ENCODE measurements at places on chromosomes 3 and 15.

- no peak for DNase-seq
Observed at GRCh38 chr3:171986757-171987518, 52.4 kb upstream of the FNDC3B start.

GRCh38 chr15:85109333-85109732 lies 127.7 kb downstream of the PDE8A start:
- no peak for DNase-seq

- no peak for DNase-seq
Observed at GRCh38 chr3:32436816-32437189, 45.1 kb downstream of the CMTM7 start.

GRCh38 chr3:193716150-193716549 lies 123.1 kb downstream of the OPA1 start:
- no peak for DNase-seq

DNA sequence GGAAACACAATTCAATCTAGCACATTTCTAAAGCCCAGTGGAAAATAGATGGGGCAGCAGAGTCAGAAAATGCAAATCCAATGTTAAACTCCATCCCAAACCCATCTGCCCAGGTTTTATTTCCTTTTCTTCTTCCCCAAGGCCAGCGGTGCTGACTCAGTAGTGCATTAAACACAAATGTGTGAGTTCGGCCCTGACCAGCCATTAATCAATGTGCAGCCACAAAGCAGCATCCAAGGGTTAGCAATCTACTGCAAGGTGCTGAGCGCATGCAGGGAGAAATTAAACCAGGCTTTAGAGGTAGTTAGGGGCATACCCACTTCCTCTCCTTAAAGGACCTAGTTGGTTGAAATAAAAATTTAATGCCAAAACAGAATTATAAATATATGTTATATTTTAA lies 583.3 kb upstream of the PPP2R3A start:
- DNase-seq = no peak

- no peak for DNase-seq
Observed at GRCh38 chr3:136149667-136150066, 46.5 kb downstream of the MSL2 start.

- no peak for DNase-seq
Observed at GRCh38 chr3:4551051-4551711, 58.0 kb downstream of the ITPR1 start.

GRCh38 chr3:117278424-117279190 lies 569.0 kb downstream of the TUSC7 start:
- DNase-seq = no peak

- DNase-seq = no peak
Observed at GRCh38 chr15:35477312-35478262, 68.4 kb downstream of the DPH6 start.

DNA sequence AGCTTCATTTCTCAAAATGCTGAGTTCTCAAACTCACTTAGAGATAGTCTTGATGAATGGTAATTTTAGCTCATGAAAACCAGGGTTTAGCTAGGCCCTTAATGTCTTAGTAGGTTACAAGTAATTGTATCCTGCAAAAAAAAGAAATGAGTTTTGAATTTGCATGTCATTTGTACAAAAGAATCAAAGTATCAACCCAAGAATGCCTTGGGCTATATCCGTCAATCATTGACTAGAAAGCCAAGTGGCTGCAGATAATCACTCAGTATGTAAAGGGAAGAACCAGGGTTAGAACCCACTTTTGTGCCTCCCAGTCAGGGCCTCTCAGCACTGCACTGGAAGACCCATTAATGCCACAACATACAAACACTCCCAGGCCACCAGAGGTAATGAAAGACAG lies 427.6 kb upstream of the MDFIC2 start:
- no peak for DNase-seq

GRCh38 chr3:139130390-139131140 lies 85.9 kb upstream of the PRR23C start:
- DNase-seq = no peak

GRCh38 chr3:10364806-10365205 lies 43.9 kb upstream of the SEC13 start:
- no peak for DNase-seq

DNA sequence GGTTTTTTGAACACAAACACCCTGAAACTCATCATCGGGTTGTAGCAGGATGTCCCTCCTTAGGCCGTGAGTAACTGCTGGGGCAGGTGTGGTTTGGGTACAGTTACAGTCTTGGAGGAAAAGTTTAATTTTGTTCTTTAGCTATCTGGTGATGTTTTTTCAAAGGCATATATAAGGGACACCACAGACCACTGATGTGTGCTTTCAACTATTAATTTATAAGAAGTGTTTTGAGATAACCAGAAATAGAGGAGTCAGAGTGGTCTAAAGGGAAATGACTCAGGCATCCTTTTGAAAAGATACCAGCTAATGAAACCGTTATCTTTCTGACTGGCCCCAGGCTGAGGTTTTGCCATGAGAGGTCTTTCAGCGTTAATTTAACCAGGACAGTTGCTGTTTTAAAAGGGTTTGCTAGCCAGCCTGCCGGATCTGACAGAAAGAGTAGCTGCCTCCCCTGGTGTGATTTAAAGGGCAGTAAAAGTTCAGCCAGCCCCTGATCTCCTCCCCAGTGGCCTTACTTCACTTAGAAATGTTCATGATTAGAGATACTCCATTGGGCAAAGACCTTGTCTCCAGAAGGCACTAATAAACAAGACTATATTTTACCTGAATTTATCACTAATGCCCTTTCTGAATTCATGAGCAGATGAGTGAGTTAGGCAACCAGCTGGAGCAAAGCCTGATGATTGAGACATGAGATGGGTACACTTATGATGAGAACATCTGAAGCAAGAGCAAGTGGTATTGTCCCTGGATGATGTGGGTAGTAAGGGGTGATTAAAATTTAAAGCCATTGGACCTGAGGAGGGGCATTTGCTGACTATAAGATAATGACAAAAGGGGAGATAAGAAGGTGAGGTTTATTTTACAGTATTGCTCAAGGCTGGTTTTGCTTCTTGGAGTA lies 482.5 kb upstream of the TBL1XR1 start:
- no peak for DNase-seq

GRCh38 chr3:160667452-160667851 lies 9.5 kb upstream of the ARL14 start:
- DNase-seq = no peak

DNA sequence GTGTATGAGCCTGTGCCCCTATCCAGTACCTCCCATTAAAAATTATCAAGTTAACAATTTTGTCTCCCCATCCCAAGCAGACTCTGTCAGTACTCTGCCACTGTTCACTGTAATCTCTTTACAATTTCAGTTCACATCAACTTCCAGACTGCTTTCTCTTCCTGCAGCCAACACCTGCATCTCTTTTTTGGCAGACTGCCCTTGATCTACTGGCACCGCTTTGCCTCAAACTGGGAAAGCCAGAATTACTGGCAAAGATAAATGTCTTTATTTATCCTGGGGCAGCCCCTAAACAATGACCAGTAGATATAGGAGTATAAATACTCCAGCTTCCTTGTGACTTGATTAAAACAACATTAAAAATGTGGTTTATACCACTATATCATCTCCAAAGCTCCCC lies 494.1 kb downstream of the ZNF385D start:
- DNase-seq = no peak

DNA sequence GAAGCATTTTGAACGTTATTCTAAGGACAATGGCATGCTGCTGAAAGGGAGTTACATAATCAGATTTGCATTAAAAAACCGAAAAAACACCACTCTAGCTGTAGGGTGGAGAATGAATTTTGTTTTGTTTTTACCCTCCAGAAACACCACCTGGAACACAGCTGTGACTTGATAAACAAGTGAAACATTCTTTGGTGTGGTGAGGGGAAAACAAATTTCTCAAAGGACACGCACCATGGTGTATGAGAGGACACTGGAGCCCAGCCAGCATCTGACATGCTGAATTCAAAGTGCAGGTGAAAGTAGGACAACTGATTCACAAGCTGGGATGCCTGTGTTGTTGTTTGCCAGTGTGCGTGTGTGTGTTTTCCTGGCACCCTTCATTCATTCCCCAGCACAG lies 554.5 kb upstream of the TBL1XR1 start:
- DNase-seq = no peak

DNA sequence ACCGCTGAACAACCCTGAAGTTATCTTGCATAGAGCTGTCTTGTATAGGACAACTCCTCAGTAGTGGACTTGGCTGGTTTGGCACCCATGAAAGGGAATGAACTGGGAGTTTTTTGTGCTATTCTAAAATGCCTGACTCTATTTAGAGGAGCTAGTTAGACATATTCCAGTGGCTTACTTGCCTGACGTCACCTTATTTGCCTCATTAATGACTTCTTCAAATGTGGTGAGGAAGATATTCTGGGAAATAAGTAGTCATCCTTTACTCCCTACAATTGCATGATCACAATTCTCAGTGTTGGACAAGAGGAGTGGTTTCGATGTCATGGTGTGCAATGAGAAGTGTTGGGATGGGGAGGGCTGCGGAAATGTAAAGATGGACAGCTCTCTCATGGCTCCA lies 509.2 kb upstream of the MDFIC2 start:
- DNase-seq = no peak

DNA sequence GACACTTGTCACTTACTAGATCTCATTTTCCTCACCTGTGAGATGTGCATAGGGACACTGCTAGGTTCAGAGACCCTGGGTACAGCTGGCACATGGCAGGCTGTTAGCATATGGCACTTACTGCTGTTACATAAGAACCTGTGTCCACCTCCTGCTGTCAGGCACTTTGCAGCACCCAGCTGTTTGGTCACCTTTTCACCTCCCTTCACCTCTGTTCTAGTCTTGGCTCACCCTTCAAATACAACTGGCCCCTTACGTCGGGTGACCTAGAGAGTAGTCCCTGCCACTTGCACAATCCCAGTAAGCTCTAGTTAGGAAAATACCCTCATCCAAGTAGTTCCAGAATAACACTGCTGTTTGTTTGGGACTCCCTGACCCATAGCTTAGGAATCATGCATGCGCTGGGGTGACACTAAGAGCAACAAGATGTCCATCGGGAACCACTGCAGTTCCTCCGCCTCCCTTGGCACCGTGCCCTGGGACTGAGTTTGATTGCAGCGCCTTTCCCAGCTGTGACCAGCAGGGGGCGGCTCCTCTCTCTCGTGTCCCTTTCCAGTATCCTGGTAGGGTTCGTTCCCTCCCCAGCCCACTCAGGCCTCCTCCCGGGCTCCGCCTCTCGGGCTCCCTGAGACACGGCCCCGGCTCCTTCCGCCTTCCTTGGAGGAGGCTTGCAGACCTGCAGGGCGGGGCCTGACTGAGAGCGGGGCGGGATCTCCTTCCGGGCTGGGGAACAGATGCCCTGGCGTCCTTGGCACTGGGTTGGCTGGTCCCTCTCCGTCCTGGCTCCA lies 78.6 kb downstream of the ABHD5 start:
- DNase-seq = peak; percentile 95

DNA sequence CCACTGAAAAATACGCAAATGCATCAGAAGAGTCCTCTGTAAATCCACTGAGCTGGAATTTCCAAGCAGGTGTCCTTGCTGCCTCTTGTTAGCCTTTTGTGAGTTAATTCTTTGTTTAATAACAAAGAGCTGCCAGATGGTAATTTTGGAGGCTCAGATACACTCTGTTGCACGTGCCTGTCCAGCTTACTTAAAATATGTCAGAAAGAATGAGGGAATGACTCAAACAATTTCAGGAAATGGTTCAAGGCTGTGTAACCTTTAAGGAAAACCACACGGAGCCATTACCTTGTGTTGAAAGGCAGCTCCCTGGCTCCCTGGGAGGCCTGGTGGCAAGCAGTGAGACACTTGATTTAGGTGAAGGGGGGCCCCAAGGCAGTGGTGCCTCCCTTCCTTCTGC lies 302.2 kb upstream of the CTDSPL start:
- DNase-seq = no peak

DNA sequence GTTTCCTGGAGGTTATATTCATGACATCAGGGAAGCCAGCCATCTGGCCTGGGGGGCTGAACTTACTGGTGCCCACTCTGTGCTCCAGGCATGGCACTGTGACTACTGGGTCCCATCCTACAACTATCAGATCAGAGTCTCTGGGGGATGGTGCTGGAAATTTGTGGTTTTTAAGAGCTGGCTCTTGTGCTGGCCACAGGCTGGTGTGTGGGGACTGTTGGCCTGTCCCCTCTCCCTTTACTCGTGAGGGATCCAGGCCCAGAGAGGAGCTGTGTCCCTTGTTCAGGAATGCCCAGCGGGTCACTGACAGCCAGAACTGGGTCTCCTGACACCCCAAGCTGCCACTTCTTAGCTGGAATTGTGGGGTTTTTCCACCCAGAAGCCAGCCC lies 44.5 kb upstream of the SEC22A start:
- DNase-seq = no peak

DNA sequence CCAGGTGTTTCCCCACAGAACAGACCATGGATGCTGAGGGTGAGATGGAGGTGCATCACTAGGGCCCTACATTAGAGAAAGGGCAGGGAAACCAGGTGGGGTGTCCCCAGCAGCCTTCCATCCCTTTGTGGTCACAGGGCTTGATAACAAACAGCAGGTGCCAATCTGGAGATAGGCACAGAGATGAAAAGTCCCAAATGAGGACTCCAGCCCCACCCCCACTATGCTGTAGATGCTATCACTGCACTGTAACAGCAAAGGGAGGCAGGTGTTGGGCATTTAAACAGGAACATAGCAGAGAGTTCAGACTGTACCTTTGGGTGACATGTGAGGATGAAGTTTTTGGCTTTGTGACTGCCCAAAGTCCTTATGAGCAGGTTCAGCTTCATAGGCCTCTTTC lies 21.4 kb downstream of the IL20RB start:
- DNase-seq = no peak

- no peak for DNase-seq
Observed at GRCh38 chr3:29427266-29428103, 146.6 kb downstream of the RBMS3 start.

GRCh38 chr3:133761605-133762484 lies 15.7 kb downstream of the TF start:
- DNase-seq = no peak

DNA sequence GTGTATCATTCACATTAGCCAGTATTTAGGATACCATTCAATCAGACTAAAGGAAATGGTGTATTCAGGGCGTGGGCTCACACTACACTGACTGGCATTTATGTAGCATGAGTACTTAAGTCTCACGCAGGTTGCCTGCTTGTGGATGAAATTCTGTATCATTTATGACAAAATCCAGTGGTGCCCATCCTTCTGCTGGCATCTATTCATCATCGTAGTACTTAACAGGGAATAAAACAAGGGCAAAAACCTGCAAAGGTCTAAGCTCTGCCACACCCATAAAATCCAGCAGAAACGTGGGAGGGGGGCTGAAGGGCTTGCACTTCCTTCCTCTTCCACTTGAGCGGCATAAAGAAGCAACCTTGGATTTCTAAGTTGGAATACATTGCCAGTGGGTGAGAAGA lies 2.7 kb downstream of the GAP43 start:
- DNase-seq = no peak

Measured in upper lobe of left lung (tissue), 6 donors.